ENCODE measurements at places on chromosomes 1 and 21.

GRCh38 chr1:219798283-219799030 lies 129.9 kb downstream of the SLC30A10 start:
- DNase-seq = no peak

- no peak for DNase-seq
Measured at GRCh38 chr1:214331827-214332423, 51.0 kb downstream of the SMYD2 start.

- DNase-seq = no peak
Measured at GRCh38 chr1:217888328-217888727, 257.2 kb downstream of the SPATA17 start.

- no peak for DNase-seq
Measured at GRCh38 chr1:29749024-29749945, 513.0 kb downstream of the PTPRU start.

DNA sequence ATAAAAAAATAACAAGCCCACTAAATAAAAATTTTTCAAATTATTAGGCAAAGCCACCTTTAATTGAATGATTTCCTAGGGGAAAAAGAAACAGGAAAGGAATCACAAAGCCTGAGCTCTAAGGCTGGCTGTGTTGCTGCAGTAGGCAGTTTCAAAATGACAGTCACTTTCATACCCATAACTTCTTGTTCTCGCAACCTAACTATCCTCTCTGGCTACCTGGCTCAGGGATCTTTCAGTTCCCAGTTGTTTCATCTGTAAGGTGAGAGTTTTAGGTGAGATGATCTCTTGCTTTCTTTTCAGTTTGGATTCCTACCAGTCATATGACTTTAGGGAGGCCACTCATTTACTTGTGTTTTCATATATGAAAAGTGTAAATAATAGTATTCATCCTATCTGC lies 226.1 kb downstream of the ASTN1 start:
- no peak for DNase-seq

All from LNCaP clone FGC (cell line).